ENCODE measurements at places on chromosomes 4 and X.

DNA sequence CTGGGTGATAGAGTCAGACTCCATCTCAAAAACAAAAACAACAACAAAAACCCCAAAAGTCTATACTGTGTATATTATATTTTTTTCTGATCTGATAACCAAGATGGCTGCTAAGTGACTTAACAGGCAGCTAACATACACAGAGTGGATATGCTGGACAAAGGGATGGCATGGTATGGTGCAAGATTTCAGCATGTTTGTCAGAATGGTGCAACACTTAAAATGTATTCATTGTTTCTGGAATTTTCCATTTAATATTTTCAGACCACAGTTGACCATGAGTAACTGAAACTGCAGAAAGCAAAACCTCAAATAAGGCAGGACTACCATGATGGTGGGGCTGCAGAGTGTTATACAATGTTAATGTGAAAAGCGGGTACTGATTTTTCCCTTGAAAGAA, 6.1 kb upstream of the BOD1L1 start:
- DNase-seq: no peak

DNA sequence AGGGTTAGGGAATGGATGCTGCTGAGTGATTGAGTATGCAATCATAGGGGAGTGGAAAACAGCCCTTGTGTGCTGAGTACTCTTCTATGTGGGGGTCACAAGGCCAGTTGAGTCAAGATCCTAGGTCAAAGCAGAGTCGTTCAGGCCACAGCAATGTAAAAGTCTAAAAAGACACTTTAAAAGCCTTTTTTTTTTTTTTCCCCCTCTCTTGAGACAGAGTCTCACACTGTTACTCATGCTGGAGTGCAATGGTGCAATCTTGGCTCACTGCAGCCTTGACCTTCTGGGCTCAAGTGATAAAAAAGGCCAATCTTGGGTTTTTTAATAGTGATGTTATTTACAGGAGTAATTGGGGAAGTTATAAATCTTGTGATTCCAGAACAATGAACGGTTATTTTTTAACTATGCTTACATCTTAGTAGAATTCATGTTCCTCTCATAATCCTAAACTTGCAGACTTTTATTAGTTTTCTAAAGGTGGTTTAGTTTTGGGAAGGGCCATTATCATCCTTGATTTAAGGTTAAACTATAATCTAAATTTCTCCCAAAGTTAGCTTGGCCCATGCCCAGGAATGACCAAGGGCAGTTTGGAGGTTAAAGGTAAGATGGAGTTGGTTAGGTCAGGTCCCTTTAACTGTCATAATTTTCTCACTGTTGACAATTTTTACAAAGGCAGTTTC, 82.2 kb upstream of the BMP2K start:
- DNase-seq: no peak

- no peak for DNase-seq
Measured at GRCh38 chr4:168177546-168178149, 85.3 kb downstream of the ANXA10 start.

DNA sequence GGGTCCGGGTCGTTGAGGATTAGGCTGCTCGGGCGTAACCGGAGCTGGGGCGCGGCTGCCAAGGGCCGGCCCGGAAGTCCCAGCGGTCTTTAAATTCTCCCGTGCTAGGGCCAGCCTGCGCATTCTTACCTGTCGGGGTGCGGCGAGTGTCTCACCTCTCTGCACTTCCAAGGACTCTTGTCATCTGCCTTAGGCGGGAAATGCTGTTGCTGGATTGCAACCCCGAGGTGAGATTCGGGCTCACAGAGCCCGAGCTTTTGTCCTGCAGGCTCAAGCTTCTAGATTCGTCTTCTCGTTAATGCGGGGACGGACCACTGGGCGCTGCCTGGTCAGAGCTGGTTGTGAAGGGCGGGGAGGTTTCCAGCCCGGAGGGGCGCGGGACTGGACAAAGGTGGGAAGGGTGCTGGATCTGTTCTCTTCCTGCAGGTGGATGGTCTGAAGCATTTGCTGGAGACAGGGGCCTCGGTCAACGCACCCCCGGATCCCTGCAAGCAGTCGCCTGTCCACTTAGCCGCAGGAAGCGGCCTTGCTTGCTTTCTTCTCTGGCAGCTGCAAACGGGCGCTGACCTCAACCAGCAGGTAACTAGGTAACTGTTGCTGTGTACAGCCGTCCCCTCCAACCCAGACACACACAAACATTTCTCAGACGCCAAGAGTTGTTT, at the start of gene ANKRD37:
Gene ANKRD37 (plus strand): TSS at position 118 of the 662 bp plus-strand sequence. CDS start 83 bp downstream, at position 201.
- no peak for DNase-seq

DNA sequence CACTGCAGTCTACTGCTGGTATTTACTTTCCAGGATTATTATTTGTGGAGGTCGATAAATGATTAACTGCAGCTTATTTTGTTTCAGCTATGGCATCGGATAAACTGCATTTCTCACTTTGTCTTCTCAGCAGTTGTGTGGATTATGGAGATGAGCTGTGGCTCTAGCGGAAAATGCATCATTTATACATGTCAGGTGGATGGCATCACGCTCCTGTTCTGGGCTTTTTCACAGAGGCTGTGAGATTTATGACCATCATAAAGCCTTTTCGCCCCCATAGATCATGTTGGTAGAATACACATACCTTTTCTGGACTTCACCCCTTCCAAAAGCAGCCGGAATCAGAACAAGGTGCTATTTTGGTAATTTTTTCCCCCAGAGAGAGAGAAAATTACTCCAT, 118.8 kb upstream of the MAGEB18 start:
- no peak for DNase-seq

DNA sequence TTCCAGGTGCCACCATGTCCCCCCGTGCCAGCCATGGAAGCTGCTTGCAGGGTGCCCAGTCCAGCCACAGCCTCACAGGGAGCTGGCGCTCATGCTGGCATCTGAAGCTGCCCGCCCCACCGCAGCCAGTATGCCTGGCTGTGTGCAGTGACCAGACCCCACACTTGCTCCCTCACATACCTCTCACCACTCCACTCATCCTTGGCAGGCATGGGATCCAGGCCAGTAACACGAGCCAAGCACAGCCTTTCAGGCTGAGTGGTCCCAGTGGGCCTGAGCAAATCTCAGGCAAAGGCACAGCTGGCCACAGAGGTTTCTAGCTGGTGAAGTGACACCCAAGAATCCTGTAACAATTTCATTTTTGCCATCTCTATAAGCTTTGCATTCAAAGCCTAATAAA, 48.4 kb upstream of the SEC24B start:
- no peak for DNase-seq

- no peak for DNase-seq
Measured at GRCh38 chr4:165834116-165834515, 38.9 kb upstream of the TLL1 start.

- no peak for DNase-seq
Measured at GRCh38 chr4:153510252-153511001, 44.3 kb downstream of the TMEM131L start.
